HuH-7.5 (cell line): ENCODE measurements at places on chromosomes 2 and 18.
A peak's percentile ranks its signal among the peaks of the same experiment; 100 is the strongest.

- DNase-seq = no peak
Observed at GRCh38 chr2:226514895-226515294, 284.7 kb downstream of the IRS1 start.

DNA sequence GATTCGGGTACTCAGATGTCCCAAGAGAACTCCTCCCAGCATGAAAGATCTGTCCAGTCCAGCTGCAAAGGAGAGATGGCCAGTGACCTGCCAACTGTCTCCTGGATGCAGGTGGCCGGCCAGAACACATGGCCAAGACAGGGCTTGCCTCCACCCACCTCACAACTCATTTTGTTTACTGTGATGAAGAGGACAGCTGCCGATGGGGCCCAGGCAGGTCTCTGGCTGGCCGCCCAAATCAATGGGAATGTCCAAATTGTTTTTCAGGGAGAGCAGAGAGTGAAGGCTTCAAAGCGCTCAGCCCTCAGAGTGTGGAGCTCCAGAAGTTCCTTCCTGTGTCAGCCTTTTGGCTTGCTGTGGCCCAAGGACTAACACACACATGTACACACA is 41.9 kb downstream of the FOSL2 start:
- DNase-seq = peak; percentile 34

DNA sequence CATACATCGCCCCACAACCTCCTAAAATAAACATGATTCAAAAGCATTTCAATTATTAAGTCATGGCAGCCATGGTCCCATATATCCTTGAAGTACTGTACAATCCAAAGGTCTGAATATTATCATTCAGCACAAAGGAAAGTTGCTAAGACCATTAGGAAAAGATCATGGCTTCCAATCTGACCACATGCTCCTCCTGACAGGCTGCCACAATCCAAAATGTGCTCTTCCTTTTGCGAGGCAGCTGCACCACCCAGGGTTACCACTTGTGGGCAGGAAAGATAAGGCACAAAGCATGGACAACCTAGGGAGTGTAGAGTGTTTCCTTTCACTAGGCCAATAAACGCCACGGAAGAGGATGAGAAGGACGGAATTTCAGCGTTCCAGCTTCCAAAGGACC is 5.4 kb downstream of the BOLA3 start:
- no peak for DNase-seq

GRCh38 chr2:63408530-63408929 is 179.7 kb downstream of the WDPCP start:
- no peak for DNase-seq

GRCh38 chr18:48640566-48641270 is 101.9 kb downstream of the CTIF start:
- DNase-seq = no peak

GRCh38 chr2:178280244-178280852 is 86.0 kb downstream of the OSBPL6 start:
- no peak for DNase-seq

GRCh38 chr2:140873915-140874531 is 1256.8 kb downstream of the LRP1B start:
- no peak for DNase-seq

GRCh38 chr2:127404466-127405254 is 13.6 kb upstream of the PROC start:
- DNase-seq = no peak

- no peak for DNase-seq
Observed at GRCh38 chr2:143177096-143177786, 48.0 kb downstream of the ARHGAP15 start.

DNA sequence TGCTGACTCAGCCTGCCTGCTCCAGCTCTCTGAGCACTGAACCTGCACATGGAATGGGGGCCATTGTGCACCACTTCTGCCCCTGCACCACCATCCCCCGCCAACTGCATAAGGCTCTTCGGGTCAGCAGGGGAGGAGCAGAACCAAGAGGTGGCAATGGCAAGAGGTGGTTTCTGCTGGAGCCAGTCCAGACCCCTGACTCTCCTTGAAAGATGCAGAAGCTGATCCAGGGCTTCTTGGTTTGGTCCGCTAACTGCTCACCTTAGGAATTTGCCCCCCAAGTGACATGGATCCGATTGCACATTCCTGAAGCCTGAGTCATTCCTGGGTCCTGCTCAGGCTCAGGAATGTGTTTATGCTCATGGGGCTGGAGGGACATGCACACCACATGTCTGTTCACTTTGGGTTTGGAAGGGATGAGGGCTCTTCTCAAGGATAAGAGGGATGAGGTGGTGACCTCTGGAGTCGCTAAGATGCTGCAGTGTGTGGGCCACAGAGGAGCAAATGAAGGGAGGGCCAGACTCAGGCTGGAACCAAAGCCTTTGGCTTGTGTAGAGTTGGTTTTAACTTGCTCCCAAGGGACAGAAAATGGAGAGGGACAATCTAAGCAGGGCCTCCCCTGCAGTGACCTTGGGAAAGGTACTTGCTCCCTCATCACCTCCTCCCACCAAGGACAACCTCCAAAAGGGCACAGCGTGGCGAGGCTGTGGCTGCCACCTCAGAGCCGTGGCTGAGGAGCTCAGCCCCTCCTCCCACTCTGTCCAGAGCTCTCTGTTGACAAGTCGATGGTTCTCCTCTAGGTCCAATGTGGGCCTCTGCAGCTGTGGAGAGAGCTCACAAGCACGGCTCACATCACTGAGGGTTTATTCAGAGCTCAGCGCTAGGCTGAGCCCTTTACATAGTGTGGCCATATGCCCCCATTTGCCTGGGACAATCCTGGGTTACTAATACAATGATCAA is 66.2 kb downstream of the HS1BP3 start:
- peak; percentile 41 for DNase-seq
